Activated CD8-positive, alpha-beta T cell treated with anti-CD3 and anti-CD28 coated beads for 36 hours (primary cell): ENCODE measurements at places on chromosomes 16 and 17. TPM values are rescaled to one million over a fixed set of nuclear protein-coding genes. Genes with fewer than 3 reads are reported as not detected.

DNA sequence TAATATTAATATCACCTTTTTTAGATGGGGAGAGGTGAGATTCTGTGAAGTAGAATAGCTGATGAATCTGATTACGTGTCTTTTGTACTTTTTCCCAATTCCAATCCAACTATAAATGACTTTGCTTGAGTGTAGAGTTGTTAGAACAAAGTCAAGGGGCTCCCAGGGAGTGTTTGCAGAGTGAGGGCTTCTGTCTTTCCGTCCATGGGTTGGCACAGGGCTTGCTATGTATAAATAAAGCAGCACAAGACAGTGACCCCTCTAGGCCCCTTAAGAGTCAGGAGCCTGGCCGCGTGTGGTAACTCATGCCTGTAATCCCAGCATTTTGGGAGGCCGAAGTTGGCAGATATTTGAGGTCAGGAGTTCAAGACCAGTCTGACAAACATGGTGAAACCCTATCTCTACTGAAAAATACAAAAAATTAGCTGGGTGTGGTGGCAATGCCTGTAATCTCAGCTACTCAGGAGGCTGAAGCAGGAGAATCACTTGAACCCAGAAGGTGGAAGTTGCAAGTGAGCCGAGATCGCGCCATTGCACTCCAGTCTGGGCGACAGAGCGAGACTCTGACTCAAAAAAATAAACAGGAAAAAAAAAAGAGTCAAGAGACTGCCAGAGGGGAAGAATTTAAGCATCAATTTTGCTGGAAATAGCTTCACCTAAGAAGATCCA, 127.9 kb upstream of the HS3ST3A1 start:
- no peak for DNase-seq

- DNase-seq = no peak
Measured at GRCh38 chr16:14307527-14308367, 236.6 kb downstream of the MRTFB start.

GRCh38 chr16:71919035-71919434, 23.7 kb downstream of the IST1 start:
- no peak for DNase-seq

DNA sequence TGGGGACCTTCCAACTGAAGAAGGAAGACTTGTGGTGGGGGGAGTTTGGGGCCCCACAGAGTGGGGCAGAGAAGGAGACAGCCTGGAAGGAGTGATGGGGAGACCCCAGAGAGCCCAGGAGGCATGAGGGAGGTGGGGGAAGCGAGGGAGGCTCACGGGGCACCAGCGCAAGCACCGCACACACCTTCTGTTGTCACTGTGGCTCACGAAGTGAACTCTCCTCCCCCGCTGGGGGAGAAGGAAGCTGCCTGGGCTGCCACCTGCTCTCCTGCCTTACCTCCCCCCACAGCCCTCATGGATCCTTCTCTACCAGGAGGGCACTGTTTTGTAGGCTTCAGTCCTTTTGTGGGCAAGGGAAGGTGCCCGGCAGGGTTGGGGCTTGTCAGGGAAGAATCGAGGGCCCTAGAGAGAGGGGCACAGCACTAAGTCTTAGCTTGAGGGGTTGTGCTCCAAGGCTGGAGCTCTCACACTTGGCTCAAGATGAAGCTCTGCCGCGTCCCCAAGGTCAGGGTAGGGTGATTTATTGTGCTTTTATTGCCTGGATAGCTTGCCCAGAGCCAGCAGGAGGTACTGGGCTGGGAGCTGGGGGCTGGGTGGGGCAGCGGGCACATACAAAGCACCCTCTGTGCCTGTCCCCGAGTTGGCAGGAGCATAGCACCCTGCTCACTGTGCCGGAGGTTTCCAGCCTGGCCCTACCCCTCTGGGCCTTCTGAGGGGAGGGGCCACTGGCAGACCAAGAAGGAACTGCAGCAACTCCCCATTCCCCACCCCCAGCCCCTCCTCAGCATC, 4.6 kb upstream of the STARD3 start:
- DNase-seq = no peak

GRCh38 chr17:59028328-59028727, 78.4 kb downstream of the TRIM37 start:
- DNase-seq = no peak

DNA sequence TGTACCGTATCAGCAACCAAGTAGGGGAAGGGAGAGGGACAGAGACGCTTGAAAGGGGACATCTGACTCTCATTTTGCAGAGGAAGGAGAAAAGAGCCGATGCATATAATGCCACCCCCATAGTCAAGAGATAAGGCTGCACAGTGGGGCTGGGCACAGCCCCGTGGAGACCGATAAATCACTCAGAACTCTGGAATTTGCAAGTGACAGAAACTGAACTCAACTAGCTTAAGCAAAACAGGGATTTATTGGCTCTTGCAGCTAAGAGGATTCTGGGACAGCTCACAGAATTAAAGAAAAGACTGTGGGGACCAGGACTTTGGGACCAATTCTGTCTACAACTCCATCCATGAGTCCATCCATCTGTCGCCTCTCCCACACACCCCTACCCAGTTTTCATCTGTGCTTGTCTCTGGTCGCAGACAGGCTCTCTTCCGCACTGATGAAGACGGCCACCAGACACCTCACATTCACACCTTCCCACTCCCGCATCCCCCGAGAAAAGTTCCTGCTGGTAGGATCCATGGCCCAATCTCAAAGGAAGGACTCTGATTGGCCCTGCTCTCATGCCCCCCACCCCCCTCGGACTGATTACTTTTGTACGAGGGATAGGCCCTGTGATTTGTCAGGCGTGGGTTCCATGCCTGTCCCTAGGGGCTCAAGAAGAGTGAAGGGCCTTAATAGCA, 105.9 kb upstream of the RPL38 start:
- no peak for DNase-seq

- DNase-seq = no peak
Measured at GRCh38 chr16:76749780-76750375, 441.1 kb upstream of the MON1B start.

GRCh38 chr17:50354776-50355175, 8.8 kb downstream of the XYLT2 start:
- no peak for DNase-seq

- peak; percentile 69 for DNase-seq
Measured at GRCh38 chr17:46020023-46020761, 21.1 kb downstream of the STH start.

DNA sequence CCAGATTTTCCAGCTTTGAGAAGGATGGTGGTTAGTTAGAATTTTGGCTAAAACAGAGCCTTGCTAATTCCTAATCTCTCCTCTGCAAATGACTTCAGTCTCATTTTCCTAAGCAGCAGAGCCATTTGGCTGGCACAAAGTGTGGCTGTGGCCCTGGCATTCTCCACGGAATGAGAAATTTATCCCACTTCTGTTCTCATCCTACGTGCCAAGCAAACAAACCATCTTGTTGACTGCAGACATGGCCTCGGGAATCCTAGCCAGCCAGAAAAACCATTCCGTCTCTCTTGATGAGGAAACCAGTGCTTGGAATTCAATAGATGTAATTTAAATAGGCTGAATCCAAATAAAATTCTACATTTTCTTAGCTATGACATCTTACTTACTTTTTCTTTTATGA, 34.1 kb upstream of the ELAC2 start:
- no peak for DNase-seq

GRCh38 chr17:40253565-40253964, 34.1 kb upstream of the CDC6 start:
- no peak for DNase-seq

- no peak for DNase-seq
Measured at GRCh38 chr16:56669840-56670619, 416 bp downstream of the MT1H start.

GRCh38 chr17:75518201-75518600, 1.9 kb downstream of the TSEN54 start:
- peak; percentile 65 for DNase-seq

- no peak for DNase-seq
Measured at GRCh38 chr17:37779554-37779953, 34.7 kb upstream of the HNF1B start.

DNA sequence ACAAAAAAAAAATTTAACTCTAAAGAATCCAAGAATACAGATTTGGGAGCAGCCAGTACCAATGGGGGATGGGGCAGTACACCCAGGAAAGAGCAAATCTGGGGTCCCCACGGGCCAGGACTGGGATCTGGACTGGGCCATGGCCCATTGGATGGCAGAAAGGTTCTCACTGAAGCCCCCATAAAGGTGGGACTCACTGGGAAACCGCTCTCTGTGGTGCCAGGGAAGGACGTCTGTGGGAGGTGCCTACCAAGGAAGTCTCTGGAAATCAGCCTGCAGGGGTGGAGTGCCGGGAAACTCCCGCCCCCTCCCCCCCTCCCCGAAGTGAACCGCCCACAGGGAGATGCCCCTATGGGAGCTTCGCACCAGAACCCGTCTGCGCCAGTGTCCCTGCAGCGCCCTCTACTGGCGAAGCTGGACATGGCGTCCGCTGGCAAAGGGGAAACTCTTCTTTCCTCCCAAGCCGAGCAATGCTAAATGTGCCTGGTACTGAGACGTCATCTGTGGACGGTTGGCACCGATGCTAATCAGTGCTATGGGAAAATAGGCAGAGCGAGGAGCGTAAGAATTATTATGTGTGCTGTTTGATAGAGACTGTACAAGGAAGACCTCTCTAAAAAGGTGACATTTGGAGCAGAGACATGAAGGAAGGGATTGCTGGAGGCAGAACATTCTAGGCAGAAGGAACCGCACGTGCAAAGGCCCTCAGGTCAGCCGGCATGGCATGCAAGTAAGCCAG, 671.1 kb downstream of the WWOX start:
- DNase-seq = peak; percentile 83

GRCh38 chr16:81214745-81215166, 23.7 kb upstream of the BCO1 start:
- peak; percentile 15 for DNase-seq

DNA sequence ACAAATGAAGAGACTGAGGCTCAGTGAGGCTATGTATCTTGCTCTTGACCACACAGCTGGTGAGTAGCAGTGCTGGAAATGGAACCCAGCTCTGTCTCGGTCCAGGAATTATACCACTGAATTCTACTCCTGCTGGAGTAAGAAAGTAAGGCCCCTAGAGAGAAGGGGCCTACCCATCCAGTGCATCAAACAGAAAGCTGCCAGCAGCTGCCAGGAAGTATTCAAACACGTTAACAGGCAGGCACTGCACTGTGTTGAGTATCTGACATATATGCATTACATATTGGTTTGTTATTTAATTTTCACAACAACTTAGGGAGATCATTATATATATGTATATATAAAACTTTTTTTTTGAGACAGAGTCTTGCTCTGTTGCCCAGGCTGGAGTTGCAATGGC, 4.0 kb downstream of the ARL5C start:
- no peak for DNase-seq

GRCh38 chr17:35089586-35090296, 26.2 kb upstream of the RFFL start:
- DNase-seq = peak; percentile 74

GRCh38 chr17:82461827-82462524, 3.4 kb downstream of the NARF start:
- no peak for DNase-seq

DNA sequence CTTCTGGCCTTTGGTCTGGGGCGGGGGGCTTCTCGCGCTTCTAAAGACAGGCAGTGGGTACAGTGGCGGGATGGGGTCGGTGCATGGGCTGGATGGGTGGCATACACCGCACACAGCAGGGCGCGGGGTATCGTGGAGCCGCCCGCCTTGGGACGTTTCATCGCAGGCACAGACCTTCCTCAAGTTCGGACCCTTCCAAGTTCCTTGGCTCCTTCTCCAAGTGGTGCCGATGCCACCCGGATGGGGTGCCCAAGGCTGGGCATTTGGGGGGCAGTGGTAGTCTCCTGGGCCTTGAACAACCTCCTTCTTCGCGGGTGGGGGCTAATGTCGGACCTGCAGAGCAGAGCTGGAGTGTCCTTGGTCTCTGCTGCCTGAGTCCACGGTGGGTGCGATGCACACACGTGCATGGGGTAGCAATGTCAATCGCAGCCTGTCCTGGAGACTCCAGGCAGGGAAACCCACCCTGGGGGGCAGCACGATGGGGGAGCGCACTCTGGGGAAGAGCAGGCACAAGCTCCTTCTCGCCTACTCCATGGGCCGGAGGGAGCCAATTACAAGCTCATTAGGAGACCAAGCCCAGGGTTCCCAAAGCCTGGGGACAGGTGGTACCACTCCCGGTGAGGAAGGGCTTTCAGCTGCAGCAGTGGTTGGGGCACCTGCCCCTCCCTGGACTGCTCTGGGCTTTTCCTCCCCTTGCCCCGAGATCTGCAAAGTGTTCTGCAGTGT, 686 bp upstream of the MTSS2 start:
- no peak for DNase-seq

DNA sequence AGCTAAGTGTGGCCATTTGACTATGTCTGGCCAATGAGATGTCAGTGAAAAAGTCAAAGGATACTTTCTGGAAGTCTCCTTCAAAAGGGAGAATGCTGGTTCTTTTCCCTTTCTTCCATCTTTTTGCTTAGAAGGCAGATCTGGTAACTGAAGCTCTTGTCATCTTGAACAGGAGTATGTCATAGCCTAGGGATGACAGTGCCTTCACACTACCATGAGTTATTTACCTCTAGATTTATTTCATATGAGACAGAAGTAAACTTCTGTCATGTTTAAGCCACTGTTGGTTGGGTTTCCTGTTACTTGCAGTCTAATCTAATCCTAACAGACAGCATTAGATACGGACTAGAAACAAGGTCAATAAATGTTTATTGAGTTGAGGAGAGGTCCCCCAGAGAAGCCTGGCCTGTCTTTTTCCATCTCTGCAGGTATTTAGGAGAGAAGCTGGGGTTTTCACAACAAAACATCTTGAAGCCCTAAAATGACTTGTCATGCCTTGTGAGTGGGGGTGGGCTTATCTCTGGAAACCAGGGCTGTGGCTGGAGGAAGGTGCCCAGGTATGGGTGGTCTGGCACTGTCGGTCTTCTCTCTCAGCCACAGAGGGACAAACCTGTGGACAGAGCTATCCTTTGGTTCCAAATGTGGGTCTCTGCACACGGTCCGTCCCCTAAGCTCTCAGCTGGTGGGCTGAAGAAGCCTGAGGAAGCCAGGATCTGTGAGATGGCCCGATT, 28.5 kb downstream of the TMEM98 start:
- no peak for DNase-seq

DNA sequence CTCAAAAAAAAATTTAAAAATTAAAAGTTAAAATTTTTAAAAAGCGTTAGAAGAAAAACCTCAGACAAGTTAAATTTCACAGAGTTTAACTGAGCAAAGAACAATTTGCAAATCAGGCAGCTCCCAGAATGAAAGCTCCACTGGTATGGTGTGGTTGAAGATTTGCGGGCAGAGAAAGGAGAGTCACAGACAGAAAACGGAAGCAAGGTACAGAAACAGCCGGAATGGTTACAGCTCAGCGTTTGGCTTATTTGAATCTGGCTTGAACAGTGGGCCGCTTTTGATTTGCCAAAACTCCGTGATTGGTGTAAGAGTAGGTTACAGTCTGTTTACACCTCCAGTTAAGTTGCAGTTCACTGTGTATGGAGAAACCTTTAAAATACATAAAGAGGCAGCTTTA, 297.1 kb downstream of the HS3ST4 start:
- no peak for DNase-seq

- no peak for DNase-seq
Measured at GRCh38 chr16:75065521-75066149, 50.9 kb downstream of the LDHD start.

- no peak for DNase-seq
Measured at GRCh38 chr17:21843318-21843865, 151.1 kb downstream of the KCNJ18 start.

Gene KRT25
- total RNA-seq = not detected

Gene NPTX1
- 3.4 TPM for total RNA-seq

Gene ERN1
- 23.6 TPM for total RNA-seq

Gene ALOXE3
- not detected for total RNA-seq

Gene CCT6B
- total RNA-seq = 1.4 TPM

Gene CACNA1H
- total RNA-seq = 0.27 TPM

Gene KRTAP3-1
- total RNA-seq = not detected

Gene TMC5
- total RNA-seq = not detected

Gene STAC2
- total RNA-seq = 0.56 TPM

Gene ASPHD1
- 2.1 TPM for total RNA-seq

Gene TMEM256
- total RNA-seq = 60.6 TPM

Gene ST6GALNAC2
- not detected for total RNA-seq
